ENCODE measurements at places on chromosomes 2 and 18. TPM values are rescaled to one million over a fixed set of nuclear protein-coding genes. Genes with fewer than 3 reads are reported as not detected.

DTYMK gene
- 82.3 TPM for polyA plus RNA-seq

CACNB4 gene
- polyA plus RNA-seq: 2.0 TPM

FKBP7 gene
- 2.4 TPM for polyA plus RNA-seq

CABYR gene
- 14.5 TPM for polyA plus RNA-seq

RGPD3 gene
- 0.08 TPM for polyA plus RNA-seq

CD8B gene
- 0.63 TPM for polyA plus RNA-seq

IL18R1 gene
- polyA plus RNA-seq: not detected

RNU2-63P gene
- not detected for polyA plus RNA-seq

PLCD4 gene
- polyA plus RNA-seq: 0.21 TPM

TMEM37 gene
- 16.2 TPM for polyA plus RNA-seq

CRYGC gene
- not detected for polyA plus RNA-seq

SERPINE2 gene
- 26.5 TPM for polyA plus RNA-seq

LYG1 gene
- 0.68 TPM for polyA plus RNA-seq

GAD1 gene
- 1.0 TPM for polyA plus RNA-seq

- DNase-seq: peak; percentile 85
These were observed at the start of gene CHCHD5 for GRCh38 chr2:112584134-112584890. Gene CHCHD5 (plus strand): TSS chr2:112584609. CDS start chr2:112584648, 39 bp downstream.

DNA sequence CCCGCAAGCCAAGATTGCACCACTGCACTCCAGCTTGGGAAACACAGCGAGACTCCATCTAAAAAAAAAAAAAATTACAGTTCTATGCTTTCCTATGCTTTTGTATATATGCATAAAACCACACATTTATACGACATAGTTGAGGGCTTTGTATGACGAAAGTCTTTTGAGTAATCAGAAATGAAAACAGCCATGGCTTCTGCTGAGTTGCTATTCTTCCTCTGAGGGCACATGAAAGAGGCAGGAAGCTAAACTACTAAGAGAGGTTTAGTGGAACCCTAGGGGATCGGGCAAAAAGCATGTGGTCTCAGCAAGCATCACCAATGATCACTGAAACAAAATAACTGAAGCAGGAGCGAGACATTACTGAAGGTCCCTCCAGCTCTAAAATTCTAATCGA lies 99.6 kb downstream of the ZAP70 start:
- DNase-seq: no peak

GRCh38 chr2:207072571-207072970 lies 93.2 kb downstream of the KLF7 start:
- no peak for DNase-seq

GRCh38 chr2:237298151-237299118 lies 115.5 kb downstream of the COL6A3 start:
- no peak for DNase-seq

GRCh38 chr2:2747797-2748301 lies 416.8 kb upstream of the MYT1L start:
- no peak for DNase-seq

- no peak for DNase-seq
These were observed 93.4 kb upstream of the ZBTB14 start for GRCh38 chr18:5388896-5389295.

DNA sequence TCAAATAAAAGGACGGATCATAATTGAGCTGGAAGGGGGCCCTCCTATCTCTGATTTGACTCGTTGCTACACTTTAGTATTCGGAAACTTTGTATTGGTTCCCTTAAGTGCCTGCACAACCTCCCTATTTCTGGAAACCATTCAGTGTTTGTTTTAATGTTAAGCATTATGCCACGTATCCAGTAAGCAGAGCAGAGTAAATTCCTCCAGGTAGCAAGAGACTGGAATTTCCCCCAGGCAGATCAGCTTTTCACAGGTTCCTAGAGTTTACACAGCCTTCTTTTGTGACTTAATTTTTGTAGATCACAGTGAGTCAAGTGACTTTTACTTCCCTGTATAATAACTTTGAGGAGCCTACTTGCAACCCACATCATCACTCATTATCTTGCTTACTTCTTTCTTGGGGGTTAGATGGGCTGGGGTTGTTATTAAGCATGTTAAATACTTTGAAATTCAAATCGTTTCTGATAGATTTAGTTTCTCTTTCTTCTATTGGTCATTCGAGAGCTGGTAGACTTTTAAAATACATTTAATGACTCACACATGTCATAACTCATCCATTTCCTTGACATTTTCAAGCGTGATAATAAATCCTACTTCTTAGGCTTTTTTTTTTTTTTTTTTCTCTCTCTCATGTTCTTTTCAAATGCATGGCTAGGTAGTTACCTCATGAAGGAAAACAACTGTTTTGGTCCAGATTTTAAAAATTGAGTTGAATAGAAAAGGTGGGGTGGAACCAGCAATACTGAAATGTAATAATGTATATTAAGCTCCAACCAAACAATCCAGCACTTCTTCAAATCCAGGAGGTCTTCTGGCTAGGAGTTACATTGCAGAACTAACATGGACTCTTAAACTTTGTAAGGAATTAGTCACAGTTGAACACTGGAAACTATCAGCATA lies 219.3 kb downstream of the NEDD4L start:
- no peak for DNase-seq

DNA sequence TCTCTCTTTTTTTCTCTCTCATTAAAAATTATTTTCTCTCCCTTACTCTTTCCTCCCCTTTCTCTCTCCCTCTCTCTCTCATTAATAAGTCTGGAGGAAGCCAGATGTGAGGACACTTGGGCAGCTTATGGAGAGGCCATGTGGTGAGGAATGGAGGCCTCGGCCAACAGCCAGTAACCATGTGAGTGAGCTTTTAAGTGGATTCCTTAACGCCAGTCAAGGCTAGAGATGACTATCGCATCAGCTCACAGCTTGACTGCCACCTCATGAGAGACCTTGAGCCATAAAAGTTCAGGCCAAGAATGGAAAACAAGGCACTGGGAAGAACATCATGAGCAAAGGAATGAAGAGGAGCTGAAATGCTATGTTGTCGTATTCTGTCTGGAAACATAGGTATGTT lies 39.1 kb downstream of the ETAA1 start:
- DNase-seq: no peak

GRCh38 chr2:28341208-28341891 lies 51.3 kb upstream of the FOSL2 start:
- DNase-seq: no peak

GRCh38 chr18:77006305-77007175 lies 126.0 kb downstream of the MBP start:
- DNase-seq: no peak

DNA sequence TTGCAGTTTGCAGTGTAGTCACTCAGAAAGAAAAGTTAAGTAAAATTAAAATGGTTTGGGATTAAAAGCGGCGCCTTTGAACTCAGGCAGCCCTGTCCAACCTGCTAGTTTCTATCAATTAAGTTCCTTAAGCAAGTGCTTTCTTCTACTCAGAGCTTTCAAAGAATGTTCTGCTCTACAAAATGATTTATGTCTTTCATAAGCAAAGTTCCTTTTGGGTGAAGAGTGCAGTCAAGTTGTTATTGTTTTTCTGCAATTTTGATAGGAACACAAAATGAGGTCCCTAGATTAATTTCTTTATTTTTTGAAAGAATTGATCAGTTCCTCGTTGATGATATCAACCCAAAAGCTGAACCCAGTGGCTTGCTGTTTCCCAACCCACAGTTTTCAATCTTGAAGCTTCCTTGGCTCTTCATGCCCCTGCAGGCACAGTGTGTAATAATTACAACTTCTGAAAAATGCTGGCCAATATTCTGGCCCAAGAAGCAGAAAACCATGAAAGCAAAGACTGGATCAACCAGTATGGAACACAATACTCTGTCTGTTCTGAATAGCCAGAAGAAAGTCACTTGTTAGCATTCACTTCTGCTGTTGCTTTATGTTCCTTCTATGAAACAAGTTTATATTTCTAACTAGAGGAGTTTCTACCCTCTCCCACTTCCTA lies 89.1 kb downstream of the TGIF1 start:
- DNase-seq: no peak

DNA sequence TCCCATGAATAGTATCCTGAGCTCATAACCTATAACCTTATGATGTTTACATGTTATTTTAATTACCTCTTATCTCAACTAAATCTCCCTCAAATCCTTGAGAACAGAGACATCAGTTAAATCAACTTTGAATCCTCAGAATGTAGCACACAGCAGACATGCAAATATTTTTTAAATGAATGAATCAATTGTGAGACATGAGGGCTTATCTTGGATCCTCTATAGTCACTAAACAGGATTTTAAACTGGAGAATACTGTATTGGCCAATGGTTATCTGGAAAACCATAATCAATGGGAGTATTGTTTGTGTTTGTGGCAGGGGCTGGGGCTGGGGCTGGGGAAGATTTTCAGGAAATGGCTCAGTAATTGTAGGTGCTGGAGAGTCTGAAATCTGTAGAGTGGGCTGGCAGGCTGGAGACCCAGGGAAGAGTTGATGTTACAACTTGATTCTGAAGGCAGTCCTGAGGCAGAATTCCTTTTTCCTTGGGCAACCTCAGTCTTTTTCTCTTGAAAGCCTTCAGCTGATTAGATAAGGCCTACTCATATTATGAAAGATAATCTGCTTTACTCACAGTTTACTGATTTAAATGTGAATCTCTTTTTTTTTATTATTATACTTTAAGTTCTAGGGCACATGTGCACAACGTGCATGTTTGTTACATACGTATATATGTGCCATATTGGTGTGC lies 106.3 kb downstream of the NCOA1 start:
- no peak for DNase-seq

- DNase-seq: no peak
These were observed 3.0 kb downstream of the KLHL41 start for GRCh38 chr2:169512525-169512924.

- DNase-seq: no peak
These were observed 39.1 kb downstream of the PPIG start for GRCh38 chr2:169623235-169623634.

DNA sequence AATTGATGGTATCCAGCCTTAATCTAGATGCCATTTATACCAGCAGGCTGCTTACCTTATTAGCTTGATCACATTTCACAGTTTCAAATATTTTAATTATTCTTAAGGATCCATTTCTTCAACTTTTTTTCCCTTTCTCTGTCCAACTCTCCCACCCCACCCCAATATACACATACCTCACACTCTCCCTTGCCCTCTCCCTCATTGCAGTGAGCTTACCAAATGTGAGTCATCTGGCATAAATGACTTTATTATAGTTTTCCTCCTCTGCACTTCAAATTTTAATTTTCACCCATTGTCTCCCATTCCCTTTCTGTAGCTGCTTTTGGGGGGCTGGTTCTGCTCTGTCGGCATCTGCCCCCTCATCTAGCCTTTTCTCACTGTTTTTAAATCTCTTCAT lies 12.9 kb downstream of the HTR2B start:
- DNase-seq: no peak

DNA sequence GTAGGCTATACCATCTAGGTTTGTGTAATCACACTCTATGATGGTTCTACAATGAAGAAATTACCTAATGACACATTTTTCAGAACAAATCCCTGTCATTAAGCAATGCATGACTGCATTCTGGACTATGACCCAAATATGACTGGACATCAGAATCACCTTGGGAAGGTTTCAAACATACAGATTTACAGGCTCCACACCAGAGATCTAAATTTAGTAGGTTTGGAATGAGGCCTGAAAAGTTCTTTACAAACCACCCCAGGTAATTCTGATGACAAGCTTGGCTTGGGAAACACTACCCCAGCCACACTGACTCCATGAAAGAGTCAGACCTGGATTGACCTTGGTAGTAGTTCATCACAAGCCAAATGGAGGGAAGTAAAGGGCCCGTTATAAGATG lies 52.2 kb upstream of the NFE2L2 start:
- no peak for DNase-seq

- no peak for DNase-seq
These were observed 78.8 kb upstream of the PELI1 start for GRCh38 chr2:64223055-64223454.

- DNase-seq: no peak
These were observed 2.0 kb downstream of the IL1A start for GRCh38 chr2:112782234-112782799.

- DNase-seq: peak; percentile 29
These were observed 106.8 kb downstream of the HRH4 start for GRCh38 chr18:24567199-24567598.

- DNase-seq: no peak
These were observed 63.5 kb upstream of the RAPGEF4 start for GRCh38 chr2:172672114-172672513.

GRCh38 chr2:58601017-58601416 lies 359.9 kb upstream of the FANCL start:
- DNase-seq: no peak

DNA sequence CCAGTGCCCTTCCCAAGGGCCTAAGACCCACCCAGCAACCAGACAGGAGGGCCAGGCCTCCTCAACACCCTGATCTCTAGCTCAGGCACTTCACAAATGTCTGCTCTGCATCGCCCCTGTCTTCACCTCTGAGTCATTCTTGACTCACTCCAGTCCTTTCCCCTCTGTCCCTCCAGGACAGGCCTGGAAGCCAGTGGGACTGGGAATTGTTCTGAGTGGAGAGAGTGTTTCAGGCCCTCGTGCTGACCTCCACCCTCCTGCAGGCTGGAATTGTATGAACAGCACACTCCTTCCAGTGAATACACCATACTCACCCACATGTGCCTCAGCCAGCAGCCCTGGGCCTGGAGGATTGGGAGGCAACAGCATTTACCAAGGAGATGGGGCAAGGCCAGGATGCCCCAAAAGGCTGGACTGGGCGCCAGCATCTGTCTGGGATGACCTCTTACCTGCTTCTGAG lies 304.2 kb downstream of the CYP26B1 start:
- no peak for DNase-seq

DNA sequence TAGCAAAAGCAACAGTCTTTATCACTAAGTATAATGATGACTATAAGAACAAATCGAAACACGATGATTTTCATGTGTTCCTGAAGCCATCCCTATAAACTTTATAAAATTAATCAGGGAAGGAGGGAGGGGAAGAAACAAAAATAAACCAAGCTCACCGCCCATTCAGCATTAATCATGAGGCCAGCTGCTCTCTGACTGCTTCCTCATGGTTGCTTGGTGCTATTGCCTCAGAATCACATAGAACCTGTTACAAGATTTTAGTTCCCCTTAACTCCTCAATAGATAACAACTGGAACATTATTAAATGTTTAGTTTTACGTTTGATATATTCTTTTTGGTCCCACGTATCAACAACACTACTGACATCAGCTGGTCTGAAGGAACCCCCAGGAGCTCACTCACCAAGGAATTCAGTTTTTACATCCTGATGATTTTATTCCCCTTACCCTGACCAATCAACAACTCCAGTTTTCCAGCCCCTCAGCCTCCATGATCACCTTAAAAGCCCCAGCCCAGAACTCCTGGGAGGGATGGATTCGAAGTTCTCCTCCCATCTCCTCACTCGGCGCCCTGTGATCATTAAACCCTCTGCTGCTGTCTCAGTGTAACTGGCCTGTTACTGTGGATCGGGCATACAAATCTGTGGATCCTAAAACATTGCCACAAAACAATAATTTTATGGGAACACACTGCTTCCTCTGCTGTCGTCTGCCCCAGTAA lies 10.6 kb upstream of the HNRNPLL start:
- no peak for DNase-seq

DNA sequence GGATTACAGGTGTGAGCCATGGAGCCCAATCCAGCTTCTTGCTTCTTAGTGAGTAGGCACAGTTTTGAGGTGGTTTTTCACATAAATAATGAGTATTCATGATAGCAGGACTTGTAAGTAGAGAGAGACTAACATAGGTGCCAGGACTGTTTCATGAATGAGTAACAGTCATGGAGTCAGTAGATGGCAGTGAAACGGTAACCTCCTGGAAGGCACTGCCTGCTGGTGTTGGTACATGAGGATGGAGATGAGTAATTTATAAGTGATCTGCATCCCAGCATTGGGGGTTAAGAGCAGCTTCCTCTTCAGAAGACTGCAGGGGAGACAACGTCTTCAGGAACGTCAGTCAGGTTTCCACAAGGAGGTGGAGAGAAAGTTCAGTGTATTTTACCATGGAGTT lies 143.8 kb downstream of the HAUS1 start:
- no peak for DNase-seq

- DNase-seq: no peak
These were observed 30.3 kb downstream of the TANC1 start for GRCh38 chr2:158998551-158999248.

Data from H1 (cell line).